ENCODE measurements at places on chromosomes 12 and 14.

GRCh38 chr12:82609234-82609914, 77.3 kb upstream of the TMTC2 start:
- DNase-seq, result no peak

DNA sequence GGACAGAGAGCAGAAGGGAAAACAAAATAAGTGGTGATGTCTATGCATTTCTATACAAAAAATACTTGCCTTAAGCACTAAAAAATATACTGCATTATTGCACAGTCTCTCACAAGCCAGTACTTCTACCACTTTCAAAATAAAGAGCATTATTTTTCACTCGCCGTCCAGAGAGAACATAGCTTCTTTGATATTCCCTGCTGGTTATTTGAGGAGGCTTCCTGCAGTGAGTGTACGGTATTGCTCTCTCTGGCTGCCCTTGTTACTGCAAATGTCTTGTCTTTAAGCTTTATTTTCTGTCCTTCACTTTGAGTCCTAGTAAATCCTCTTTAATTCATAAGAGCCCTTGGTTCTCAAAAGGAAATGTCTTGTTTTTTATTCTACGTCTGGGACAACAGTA, 81.1 kb downstream of the EML1 start:
- no peak for DNase-seq

- no peak for DNase-seq
These were observed 106.2 kb downstream of the TMEM30B start for GRCh38 chr14:61174987-61175386.

- no peak for DNase-seq
These were observed 6.5 kb downstream of the HIP1R start for GRCh38 chr12:122841544-122842321.

DNA sequence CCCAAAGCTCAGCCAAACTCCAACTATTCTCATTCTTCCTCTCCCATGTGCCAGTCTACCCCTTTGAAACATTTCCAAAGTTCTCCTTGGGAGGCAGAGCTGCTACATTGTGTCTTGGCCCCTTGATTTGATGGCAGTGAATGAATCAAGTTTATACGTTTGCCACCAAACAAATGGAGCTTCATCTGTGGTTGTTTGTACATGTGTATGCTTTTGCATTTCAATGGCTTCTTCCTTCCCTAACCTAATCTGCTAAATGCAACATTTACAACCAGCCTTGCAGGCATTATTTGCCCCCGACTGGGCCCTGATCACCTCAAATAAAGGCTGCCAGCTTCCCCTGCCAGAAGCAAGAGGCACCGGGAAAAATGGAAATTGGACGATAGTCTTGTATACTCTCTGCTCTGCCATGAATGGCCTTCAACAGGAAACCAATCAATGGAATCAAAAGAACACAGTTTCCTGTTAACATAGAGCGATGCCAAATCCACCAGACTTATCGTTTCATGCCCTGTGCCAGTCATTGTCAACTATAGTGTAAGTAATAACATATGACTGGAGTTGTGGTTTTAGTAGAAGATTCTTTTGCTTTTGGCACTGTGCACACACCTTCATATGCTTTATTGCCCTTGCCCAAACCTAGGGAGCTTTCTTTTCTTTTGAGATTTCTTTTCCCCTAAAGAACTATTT, 97.8 kb downstream of the TMEM30B start:
- DNase-seq, result no peak

GRCh38 chr14:96080571-96080970, 41.4 kb downstream of the C14orf132 start:
- no peak for DNase-seq

DNA sequence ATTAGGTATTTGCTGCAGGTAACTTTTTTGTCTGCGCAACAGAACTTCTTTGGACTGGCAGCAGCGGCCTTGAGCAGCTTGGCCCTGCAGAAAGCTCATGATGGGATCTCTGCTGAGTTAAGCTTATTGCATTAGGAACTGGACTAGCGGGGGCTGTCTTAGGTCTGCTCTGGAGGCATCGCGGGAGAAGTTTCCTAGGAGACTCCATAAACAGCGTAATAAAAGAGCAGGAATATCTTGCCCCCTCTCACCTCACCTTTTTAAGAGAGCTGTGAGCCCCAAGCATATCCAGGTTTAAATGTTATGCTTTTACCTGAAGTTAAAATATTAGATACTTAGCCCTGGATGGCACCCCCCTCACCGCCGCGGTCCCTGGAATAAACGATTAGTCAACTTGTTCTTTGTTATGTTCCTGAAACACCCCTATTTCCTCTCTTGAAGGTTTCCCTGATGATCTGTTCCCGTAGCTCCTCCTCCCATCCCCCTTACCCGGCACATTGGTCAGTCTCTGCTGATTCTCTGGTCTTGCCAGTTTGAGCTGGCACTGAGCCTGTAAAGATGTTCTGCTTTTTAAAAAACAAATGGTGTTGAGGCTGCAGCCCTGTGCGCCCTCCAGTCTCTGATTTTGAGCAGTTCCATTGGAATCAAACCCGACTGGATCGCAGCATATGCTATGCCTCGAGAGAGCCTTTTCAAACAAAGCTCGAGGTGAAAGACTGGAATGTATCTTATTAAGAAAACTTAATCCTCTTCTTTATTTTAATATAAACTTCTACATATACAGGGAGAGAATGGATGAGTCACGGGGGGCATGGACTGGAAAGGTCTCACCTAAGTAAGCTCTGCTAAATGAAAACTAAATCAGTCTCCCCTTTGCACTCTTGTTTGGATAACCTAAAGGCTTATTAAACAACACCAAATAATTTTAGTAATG, 1.9 kb downstream of the MLXIP start:
- peak; percentile 81 for DNase-seq

DNA sequence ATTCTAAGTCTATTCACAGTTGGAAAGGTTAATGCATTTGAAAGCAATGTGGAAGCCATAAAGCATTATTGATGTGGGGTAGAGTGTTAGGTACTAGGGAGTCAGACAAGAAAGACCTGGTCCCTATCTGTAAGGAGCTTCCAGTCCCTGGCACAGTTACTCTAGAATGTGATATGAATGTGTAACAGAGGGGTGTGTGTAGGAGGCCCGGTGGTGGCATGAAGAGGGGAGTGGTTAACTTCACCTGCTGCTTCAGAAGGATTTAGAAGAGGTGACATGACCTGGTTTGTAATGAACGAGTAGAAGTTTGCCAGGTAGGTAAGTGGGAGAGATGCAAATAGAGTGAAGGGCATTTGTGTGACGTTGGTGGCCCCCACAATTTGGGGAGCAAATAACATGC, 15.1 kb upstream of the GALNT6 start:
- DNase-seq, result no peak

DNA sequence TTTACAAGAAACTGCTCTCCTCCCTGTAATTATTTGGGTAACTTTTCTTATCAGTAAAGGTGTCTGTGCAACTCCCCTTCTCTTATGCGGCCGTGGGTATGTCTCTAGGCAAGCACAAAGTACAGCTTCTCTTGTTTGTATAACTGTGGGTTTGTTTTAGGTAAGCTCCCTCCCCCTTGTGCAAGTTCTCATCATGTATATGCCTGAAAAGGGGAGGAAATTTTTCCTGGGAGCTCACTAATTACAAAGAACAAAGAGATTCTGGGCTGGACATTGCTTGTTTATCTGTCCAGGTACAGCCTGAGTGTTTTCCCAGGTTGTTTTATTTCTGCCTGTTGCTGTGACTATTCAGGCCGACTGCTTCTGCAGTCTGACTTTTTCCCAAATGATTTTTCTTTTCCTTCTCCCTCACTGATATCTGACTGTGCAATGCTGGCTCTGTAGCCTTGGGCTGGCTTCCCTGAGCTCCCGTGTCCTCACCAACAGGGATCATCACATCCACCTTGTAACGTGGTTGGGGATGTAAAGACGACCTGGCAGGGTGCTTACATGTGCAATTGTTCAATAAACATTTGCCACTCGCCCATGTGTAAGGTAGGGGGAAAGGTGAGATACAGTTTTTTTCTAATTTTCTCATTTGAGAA, 916.5 kb downstream of the AACS start:
- no peak for DNase-seq

DNA sequence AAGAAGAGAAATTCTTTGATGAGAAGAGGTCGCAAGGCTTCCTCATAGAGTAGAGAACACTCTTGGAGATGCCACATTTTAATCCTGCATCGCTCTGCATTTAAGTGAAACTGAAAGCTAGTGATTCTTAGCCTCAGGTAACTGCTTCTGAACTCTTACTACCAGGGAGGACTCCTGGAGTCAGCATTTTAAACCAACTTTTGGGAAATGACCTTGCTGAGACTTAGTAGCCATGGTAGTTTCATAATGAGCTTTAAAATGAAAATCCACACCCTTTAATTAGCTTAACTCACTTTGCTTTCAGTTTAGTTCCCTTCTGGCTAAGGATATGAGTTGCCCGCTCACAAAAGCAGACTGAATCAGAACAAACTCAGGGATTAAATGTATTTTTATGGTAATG, 80.3 kb downstream of the SYNE2 start:
- DNase-seq, result no peak

GRCh38 chr12:77225373-77225772, 160.0 kb upstream of the E2F7 start:
- no peak for DNase-seq

GRCh38 chr12:132014915-132015280, 65.2 kb downstream of the EP400 start:
- DNase-seq, result no peak

DNA sequence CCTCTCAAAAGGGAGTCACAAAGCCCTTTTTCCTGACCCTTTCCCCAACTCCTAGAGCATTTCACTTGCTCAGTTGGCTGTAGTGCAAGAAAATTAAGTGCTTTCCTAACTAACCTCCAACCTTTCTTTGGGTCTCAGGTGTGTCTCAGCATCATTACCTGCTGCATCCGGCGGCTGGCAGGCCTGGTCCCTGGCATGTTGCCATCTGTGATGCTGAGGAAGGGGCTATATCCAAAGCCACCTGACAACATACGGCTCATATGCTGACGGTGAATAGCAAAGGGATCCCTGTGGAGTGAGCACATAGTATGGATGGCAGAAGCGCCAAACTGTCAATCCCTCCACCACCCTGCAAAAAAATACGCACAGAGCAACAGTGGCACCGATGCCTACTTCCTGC, 1.2 kb downstream of the MLF2 start:
- DNase-seq, result no peak

DNA sequence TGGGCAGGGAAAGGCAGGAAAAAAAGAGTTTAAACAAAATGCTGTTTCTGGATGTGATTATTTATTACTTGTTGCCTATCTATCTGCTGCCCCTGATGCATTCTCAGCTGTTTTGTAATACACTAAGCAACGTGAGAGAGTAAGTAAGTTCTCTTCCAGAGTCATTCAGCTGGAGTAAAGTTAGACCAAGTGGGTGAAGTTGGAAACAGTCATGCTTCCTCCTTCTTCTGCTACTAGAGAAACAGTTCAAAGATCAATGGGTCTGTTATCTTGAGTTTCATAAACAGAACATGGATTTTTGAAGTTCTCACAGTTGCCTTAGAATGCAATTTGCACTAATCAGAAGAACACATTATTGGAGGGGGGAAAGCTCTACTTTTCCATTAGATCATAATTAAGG, 279.3 kb downstream of the EGLN3 start:
- DNase-seq, result no peak

- no peak for DNase-seq
These were observed 448 bp downstream of the FBXL14 start for GRCh38 chr12:1594006-1594260.

DNA sequence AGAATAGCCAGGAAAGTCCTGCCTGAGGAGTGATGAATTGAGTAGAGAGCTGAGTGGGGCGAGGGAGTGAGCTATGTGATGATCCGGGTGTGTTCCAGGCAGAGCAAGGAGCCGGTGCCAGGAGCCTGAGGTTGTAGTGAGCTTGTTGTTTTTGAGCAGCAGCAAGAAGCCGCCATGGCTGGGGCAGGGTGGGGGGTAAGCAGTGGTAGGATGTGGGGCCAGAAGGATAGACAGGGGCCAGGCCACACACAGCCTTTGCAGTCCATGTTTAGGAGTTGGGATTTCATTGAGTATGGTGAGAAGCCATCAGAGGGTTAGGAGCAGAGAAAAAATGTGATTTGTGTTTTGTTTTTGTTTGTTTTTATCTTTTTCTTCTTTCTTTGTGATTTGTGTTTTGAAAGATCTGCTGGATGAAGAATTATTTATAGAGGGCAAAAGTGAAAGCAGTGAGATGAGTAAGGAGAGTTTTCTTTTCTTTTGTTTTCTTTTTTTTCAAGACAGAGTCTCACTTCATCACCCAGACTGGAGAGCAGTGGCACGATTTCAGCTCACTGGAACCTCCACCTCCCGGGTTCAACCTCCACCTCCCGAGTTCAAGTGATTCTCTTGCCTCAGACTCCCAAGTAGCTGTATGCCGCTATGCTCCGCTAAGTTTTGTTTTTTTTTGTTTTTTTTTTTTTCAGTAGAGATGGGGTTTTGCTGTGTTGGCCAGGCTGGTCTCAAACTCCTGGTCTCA, 92.3 kb upstream of the BCAT1 start:
- no peak for DNase-seq

DNA sequence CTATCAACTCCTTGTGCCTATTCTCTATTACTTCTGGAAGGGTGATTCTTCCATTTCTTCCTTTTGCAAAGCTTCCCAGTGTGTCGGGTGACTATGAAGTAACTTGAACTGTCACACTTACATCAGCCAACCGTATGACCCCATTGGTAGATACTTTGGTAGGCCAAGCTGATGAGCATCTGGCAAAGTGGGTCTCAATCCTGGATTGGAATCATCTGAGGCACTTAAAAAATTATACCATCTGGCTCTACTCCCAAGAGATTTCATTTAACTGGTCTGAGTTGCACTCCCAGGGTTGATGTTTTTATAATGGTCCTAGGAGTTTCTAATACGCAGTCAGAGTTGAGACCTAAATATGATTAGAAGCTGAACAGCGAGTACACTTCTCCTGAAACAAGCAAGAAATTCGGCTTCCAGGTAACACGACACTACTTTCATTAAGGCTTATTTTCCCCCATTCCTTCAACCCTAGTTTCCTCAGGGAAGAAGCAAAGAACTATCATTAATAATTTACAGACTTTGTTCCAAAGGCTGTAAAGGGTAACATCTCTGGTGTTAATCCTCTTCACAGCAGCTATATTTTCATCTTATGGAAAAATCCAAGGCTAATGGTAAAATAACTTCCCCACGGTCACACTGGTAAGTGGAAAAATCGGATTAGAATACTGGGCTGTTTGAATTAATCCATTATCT, 76.8 kb downstream of the PDE6H start:
- DNase-seq, result no peak

All from HS-5 (cell line).